ENCODE measurements at places on chromosomes 3 and 15.

DNA sequence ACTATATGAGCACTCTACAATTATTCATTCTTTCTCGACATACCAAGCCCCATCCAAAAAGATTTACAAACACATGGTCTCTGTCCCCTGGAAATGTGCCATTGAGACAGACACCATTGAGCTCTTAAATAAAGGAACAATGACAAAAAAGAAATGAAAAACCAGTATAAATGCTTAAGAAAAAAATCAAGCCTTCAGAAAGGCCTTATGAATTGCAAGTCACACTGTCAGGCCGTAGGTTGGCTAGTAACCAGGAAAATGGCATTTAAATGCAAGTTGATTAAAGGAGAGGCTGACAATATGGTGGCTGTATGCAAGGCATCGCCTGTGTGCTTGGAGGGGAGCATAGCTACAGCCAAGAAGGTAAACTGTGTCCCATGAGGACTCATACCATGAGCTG lies 49.7 kb downstream of the SRGAP3 start:
- no peak for DNase-seq

DNA sequence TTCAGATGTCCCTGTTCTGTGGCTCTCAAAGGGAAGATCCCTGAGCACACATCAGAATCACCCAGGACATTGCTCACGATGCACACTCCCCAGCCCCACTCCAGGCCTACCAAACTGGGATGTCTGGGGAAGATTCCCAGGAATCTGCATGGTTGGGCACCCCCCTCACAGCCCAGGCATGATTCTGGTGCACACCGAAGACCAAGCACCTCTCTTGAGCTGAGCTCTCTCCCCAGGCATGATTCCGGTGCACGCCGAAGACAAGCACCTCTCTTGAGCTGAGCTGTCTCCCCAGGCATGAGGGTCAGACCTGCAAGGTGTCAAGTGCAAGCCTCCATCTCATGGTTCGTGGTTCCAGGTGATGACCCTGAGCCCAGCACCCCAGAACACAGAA lies 112.2 kb upstream of the MEF2A start:
- DNase-seq: no peak

DNA sequence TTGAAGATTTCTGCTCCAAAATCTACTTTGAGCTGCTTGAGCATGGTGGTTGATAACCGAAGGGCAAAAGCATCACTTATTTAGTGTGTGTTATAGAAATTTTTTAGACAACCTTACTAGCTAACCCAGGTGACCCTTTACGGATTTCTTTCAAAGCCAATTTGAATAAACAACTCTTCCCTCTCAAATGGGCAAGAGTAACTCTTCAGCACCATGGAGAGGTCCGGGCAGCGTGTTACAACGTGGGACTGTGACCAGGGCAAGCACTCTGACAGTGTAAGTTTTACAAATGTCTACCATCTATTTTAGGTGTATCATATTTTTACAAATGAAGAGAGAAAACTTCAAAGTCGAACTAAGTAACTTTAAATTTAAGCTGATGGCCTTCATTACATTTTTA lies 471.8 kb downstream of the MFSD1 start:
- peak; percentile 10 for DNase-seq

- DNase-seq: peak; percentile 55
Observed at GRCh38 chr3:71581457-71582035, 2.0 kb downstream of the FOXP1 start.

DNA sequence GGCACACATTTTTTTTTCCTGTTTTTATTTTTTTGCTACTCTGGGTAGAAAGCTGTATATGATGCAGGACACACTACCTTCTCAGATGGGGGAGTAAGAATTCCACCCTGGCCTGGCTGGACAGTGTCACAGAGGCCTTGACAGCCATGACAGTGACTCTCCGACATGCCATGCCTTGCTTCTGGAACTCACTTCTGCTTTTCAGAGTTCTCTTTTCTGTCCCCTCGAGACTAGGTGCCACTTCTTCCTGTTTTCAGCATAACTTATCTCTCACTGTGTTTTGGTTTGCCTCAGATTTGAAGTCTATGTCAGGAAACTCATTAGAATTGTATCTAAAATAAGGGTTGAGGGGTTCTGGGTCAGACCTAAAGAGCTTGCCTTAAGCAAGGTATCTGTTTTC lies 69.1 kb upstream of the SEC13 start:
- DNase-seq: peak; percentile 79

DNA sequence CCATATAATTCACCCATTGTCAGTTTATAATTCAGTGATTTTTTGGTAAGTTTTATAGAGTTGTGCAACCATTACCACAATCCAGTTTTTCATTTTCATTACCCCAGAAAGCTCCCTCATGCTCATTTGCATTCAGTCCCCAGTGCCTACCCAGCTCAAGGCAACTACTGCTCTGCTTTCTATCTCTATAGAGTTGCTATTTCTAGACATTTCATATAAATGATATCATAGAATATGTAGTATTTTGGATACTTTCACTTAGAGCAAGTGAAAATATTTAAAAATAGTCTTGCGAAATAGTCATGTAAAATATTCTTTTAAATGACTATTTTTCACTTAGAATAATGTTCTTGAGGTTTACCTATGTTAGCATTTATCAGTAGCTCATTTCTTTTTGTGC lies 42.1 kb downstream of the ZNF654 start:
- DNase-seq: no peak

- DNase-seq: no peak
Observed at GRCh38 chr15:101490922-101491733, 1.6 kb upstream of the PCSK6 start.

GRCh38 chr3:196186651-196187573 lies 24.3 kb downstream of the ZDHHC19 start:
- DNase-seq: no peak

DNA sequence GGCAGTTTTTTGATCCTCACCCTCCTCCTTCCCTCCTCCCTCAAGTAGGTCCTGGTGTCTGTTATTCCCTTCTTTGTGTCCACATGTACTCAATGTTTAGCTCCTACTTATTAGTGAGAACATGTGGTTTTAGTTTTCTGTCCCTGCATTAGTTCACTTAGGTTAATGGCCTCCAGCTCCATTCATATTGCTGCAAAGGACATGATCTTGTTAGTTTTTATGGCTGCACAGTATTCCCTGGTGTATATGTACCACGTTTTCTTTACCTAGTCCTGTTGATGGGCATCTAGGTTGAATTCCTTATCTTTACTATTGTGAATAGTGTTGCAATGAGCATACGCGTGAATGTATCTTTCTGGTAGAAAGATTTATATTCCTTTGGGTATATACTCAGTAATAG lies 61.7 kb upstream of the FGF7 start:
- DNase-seq: no peak

- DNase-seq: no peak
Observed at GRCh38 chr3:55272031-55272645, 215.0 kb downstream of the WNT5A start.

DNA sequence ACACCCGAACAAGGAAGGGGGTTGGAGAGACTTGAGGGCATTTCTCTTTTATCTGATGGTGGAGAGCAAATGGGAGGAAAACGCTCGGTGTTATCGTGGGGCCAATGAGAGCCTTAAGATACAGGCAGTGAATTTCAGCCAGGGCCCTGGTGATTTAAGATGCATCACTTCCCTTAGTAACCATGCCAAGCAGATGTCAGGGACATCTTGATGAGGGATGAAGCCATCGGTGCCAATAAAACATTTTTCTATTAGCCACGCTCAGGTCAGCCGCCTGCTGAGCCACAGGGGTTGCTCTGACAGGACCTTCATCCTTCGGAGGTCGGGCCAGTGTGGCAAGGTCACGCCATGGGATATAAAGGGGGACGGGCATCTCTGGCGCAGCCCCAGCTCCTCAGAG lies 10.6 kb downstream of the IQSEC1 start:
- no peak for DNase-seq

DNA sequence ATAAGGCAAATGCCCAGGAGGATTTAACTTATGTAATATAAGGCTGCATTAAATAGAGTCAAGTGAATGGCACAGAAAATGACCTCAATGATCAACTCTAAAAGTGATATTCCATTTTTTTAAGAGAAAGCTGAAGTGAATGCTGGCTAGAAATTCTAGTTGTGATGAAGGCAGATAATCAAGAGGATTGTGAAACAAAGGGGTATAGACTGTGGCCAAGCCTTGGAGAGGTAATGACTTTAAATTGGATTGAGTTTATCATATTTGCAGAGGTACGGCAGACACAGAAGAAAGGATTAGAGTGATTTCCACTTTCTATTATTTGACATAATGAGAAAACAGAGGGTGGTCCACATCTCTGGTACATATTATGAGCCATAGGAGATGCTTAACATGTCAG lies 269.2 kb downstream of the MECOM start:
- no peak for DNase-seq

GRCh38 chr3:13299531-13300155 lies 120.5 kb downstream of the NUP210 start:
- DNase-seq: no peak
